ENCODE measurements at places on chromosomes 3 and 15.

DNA sequence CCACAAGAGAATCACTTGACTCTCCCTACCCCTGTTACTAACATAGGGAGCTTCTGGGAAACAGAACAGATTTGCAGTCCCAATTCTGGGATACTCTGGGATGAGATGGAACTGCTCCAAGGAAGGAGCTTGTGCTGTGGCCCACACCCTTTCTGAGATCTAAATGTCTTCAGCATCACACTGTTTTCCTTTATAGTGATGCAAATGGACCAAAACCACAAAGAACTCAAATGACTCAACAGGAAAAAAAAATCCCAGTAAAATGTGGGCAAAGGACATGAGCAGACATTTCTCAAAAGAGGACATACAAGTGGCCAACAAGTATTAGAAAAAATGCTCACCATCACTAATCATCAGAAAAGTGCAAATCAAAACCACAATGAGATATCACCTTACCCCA, 155.6 kb downstream of the NECTIN3 start:
- no peak for DNase-seq

DNA sequence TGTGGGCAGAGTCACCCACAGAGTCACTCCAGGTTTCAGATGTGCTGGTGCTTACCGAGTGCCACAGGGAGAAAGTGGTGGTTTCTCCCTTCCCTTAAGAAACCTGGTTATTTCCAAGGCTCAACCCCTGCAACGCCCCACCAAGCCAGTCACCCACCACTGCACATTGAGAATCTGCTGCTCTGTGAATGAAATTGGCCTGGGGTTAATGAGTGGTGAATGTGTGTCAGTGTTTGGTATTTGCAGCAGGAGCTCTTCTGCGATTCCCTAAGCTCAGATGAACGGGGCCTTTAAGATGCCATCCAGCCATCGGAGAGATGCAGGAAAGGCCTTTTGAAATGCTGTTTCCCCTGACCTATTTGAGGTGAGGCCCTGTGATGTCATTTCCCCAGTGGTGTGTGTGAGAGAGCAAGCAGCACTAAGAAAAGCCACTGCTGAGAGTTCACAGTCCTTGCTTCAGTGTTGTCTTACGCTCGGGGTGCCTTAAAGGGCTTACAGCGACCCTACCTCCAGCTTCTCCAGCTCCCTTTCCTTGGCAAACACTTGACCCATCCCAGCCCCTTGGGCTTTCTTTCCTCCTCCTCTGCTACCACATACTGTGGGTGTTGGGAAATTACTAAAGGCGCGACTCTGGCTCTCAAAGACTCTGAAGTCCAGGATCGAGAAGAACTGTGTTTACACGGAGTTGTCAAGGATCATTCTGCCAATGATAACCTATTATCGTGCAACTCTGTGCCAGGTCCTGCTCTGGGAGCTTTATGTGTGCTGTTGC, 68.9 kb downstream of the SMAD3 start:
- DNase-seq, result peak; percentile 65

DNA sequence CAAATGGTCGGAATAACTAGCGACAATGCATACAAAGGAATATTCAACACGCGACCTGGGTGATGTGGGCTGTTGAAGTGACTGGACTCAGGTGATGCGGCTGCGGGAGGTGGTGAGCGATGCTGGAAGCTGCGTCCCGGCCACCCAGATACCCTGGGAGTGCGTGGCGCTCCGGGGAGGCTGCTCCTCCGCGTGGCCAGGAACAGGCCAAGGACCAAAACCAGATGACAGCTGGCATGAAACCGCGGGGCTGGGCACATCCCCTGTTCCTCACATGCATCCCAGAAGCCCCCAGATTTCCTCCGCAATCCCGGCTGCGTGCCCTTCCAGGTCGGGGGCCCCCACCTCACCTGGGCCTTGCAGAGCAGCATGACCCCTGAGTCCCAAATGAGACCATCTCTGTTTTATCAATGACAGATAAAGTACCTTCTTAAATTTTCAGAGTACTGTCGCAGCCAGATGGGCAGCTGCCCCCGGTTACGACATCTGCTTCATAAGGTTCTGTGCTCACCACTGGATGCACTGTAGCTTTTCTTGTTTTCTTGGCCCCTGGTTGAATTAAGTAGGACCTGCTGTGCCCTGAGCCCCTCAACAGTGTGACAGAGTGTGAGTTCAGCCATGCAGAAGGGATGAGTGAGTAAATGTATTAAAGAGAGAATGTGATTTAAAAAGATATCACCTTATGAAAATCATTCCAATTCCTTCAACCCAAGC, 278.2 kb downstream of the GABRG3 start:
- no peak for DNase-seq

- no peak for DNase-seq
These were observed 58.1 kb downstream of the SLC6A6 start for GRCh38 chr3:14460342-14461005.

GRCh38 chr3:26668171-26668570, 45.6 kb downstream of the LRRC3B start:
- no peak for DNase-seq

GRCh38 chr15:90154861-90155626, 46.1 kb upstream of the SEMA4B start:
- DNase-seq, result no peak

GRCh38 chr3:2927259-2927658, 182.9 kb downstream of the IL5RA start:
- no peak for DNase-seq

DNA sequence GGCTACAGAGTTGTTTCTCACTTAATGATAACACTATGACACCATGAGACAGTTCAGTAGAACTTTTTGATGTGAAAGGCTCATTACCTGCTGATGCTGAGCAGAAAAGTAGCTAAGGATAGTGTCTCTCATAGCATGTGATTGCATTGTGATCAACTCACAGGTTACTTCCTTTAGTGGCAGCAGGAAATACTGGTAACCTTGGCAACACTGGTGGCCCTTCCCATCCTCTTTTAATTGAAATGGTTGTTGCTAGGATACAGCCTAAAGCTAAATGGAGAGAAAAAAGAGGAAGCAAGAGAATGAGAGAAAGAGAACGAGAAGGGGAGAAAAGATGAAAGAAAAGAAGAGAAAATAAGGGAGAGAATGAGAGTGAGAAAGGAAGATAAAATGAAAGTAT, 204.7 kb upstream of the GAP43 start:
- DNase-seq, result no peak

DNA sequence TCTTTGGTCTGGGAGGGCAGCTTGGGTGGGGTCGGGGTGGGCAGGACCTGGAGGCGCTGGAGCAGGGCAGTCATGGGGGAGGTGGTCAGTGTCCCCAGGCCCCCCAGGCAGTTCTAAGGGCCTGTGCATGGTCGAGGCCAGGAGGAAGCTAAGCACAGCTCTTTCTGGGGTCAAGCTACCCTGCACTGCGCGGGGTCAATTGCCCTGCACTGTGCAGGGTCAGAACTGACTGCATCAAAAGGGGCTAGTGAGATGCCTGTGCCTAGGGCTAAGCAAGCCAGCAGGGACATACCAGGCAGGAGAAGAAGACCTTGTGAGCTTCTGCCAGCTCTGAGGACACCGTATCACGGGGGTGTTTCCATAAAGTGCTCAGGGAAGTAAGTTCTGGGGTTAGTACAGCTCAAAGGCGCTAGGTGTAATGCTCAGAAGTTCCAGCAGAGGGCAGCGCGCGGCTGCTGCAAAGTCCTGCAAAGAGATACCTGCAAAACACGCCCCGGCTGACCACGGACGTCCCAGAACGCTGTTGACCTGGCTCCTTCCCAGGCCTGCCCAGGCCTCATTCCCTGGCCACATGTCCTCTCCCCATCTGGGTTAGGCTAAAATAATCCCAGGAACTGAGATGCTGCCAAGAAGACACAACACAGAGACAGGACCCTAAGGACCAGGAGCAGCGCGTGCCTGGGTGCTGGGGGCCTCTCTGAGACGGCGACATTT, 18.8 kb upstream of the IQSEC1 start:
- peak; percentile 75 for DNase-seq

GRCh38 chr3:54243056-54243931, 120.9 kb downstream of the CACNA2D3 start:
- no peak for DNase-seq

DNA sequence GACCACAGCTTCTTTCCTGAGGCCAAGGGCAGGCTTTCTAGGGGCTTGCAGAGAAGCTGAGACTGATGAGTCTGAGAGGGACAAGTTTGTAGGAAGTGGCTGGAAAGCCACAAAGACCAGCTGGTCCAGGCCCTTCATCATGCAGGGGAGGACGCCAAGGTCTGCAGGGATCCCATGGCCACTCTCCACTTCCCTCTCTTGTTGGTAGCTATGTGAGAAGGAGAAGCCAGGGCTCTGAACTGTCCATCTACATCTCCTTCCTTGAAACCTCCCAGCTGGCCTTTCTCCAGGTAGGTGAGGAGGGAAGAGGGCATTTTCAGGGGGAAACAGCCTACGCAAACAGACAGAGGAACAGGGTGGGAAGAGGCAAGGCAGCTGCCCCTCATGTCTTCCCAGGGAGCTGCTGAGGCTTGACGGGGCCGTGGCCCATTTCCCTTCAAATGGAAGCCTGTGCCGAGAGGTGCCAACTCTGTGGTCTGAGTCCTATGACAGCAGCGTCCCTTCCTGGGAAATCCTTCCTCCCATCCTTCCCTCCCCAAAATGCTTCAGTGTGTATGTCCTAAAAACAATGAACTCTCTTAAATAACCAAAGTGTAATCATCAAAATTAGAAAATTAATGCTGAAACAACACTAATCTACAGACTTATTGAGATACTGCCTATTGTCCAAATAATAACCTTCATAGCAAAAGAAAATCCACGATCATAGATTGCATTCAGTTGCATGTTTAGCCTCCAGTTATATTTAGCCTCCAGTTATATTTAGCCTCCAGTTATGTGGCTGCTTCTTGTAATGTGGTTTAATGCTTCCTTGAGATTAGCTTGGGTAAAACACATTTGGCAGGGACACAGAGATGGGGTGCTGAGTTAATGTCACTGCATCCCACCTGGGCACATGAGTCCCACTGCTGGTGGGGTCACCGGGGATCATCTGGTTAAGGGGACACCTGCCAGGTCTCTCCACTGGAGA, 36.0 kb downstream of the GNB5 start:
- no peak for DNase-seq

- DNase-seq, result no peak
These were observed 126.2 kb upstream of the KLHL25 start for GRCh38 chr15:85920956-85921355.

DNA sequence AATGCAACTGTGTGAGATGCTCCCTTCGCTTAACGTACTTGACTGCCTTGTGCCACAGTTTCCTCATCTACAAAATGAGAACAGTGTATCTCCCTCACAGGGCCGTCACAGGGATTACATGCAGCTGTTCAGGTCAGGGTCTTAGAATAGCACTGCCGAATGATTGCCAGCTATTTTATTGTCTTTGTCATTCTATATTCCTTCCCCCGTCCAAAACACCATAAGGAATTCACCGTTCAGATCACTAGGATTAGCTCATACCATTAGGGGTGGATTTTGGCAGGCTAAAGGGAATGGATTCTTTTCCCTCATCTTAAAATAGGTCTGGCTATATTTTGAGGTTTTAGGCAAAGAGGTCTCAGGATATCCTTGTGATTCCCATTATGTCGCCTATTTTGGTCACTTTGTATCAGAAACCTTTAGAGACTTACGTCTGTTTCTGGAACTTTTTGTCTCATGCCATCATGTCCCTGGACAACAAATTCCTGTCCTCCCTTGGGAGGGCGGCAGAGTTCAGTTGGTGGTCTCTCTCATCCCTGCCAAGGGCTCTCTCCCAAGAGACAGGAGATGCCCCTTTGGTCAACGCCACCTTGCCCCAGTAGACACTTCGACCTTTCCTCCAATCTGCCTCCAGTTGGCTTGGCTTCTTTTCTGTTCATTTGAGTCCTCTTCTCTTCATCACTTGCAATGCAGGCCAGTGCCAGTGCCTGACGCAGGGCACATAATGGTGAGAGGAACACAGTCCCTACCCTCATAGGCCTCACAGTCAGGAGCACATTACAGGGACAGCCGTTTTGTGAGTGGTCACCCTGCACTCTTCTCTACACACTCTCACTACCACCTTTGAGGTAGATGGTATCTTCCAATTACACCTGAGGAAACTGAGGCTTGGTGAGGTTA, 171.6 kb upstream of the BHLHE40 start:
- DNase-seq, result no peak

DNA sequence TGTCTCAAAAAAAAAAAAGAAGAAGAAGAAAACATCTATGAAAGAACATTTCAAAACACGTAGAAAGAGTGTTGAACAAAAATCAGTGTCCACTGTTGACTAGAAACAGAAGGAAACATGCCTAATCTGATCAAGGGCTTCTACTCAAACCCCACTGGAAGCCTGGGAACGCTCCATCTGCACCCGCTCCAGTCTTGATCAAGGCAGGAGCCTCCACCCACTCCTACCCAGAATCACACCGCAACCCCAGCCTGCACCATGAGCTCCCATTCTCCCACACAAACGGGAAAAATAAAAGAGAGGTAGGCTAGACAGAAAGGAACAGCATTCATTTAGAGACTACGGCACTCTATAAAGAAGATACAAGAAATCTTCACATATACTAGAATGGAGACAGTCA, 40.9 kb upstream of the OCA2 start:
- DNase-seq, result no peak

DNA sequence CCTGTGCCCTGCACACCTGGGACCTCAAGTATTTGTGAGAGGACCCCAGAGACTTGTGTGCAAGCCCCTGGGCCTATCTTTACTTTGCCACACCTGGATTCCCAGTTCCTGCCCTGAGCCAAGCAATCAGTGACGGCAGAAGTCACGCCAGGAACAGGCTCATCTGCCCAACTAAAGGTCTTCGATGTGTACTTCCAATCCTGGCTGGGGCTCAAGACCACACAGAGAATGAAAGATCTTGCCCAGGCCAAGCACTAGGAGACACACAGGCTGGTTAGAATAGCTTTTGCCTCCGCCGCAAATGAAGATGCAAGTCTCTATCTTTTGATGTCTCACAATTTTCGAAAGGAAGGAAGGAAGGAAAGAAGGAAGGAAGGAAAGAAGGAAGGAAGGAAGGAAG, 228.8 kb downstream of the OCA2 start:
- no peak for DNase-seq

DNA sequence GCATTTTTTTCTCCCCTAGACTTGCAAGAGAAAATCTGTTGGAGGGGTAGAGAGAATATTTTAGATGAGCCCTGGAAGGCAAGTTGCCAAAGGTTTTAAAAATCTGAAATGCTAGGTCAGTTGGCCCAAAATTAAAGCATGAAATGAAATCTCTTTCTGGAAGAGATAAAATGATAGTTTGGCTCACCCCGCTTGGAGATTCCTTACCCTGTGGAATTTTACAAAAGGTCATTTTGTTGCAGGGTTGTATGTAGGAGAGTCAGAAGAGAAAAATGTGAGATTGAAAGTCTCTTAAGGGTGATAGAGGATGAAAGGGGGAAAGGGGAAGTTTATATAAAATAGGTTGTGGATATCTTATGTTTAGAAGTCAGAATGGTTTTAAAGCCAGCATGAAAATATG, 277.8 kb downstream of the CD47 start:
- DNase-seq, result no peak
